ENCODE measurements at places on chromosomes 12 and 14.

- no peak for DNase-seq
Observed at GRCh38 chr12:12821975-12822374, 8.8 kb downstream of the DDX47 start.

DNA sequence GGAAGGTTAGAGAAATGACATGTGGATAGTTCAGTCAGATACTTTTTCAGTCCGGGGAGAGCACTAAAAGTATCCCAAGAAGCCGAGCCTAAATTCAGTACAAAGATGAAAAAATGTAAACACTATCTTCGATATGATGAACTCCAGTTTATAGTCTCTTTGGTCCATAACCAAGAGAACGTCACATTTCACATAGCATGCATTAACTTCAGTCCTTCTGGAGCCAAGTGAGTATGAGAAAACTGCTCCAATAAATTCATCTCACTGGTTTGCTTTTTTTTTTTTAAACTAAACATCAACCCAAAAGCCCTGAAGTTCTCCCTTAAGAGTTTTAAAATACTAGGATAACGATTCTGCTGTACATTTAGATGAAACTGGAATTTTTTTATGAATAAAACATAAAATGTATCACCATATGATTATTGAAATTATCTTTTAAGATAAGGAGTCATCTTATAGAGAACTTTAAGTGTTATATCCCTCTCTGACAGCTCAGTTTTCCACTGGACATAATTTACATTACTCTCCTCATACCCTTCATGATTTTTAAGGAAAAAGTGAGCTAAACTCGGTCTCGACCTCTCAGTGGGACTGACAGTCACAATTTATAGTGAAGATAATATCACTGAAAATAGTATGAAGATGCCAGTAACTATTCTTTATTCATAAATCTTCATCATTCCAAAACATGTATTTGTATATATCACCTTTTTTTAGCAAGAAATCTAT, 841.5 kb upstream of the FLRT2 start:
- no peak for DNase-seq

- peak; percentile 67 for DNase-seq
Observed at GRCh38 chr12:116434155-116435011, 124.8 kb upstream of the MAP1LC3B2 start.

- DNase-seq = no peak
Observed at GRCh38 chr12:129559776-129560175, 344.0 kb downstream of the TMEM132D start.

GRCh38 chr14:31527546-31527945, 33.7 kb upstream of the NUBPL start:
- no peak for DNase-seq

DNA sequence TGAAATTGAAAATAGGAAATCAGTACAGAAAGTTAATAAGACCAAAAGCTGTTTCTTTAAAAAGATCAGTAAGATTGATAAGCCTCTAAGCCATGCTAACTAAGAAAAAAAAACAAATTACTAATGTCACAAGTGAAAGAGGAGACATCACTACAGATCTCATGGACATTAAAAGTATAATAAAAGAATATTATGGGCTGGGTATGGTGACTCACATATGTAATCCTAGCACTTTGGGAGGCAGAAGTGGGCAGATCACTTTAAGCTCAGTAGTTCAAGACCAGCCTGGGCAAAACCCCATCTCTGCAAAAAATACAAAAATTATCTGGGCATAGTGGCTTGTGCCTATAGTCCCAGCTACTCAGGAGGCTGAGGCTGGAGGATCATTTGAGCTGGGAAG, 30.5 kb downstream of the B4GALNT3 start:
- no peak for DNase-seq

DNA sequence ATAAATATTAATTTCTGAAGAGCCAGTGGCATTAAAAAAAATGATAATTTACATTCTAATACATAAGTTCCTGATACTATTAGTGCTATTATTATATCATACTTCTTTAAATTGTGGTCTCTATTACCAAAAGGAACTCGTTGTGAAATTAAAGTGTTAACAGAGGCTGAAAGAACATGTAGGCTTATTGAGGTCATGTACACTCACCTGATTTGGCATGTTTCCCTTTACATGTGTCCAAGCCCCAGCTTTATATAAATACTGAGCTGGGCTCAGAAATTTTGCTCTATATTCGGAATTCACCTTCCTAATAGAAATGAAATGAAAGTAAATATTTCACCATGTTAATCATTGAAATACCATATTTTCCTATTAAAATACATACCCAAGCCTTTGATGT, 11.0 kb downstream of the MDM1 start:
- no peak for DNase-seq

DNA sequence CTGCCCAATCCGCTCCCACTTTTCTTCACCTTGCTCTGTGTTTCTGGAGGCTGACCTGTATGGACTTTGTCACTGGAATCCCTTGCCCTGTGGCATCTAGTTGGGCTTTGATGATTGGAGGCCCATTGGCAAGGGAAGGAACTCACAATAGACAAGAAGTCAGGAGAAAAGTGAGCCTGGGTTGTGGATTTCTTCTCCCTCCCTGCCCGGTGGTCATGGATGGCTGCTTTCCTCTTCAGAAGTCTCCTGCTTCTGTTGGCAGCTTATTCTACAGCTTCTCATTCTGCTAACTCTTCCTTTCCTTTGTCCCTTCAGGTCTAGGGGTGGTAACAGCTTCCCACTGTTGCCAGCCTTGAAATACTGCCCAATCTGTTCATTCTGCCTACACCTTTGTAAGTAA, 13.9 kb upstream of the CCDC60 start:
- DNase-seq = no peak

DNA sequence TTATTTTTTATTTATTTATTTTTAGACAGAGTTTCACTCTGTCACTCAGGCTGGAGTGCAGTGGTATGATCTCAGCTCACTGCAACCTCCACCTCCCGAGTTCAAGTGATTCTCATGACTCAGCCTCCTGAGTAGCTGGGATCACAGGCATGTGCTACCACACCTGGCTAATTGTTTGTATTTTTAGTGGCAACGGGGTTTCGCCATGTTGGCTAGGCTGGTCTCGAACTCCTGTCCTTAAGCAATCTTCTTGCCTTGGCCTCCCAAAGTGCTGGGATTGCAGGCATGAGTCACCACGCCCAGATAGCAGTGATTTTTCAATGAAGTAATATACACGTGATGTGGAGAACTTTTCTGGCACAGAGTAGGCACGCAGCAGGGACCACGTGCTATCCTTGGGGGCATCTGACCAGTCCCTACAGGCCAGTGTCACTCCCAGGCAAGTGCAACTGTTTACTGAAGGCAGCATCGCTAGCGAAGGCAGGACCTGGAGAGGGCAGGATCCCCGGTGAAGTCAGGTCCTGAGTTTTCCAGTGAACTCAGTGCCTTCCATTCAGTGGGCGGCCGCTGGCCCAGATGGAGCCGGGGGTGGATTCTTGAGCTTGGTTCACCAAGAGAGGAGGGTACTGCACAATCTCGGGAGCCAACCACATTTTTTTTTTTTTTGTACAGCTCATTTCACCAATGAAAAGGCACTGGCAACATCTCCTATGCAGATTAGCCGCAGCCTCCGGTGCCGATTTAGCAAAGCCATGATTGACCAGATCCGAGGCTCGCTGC, 11.1 kb upstream of the CLMN start:
- no peak for DNase-seq

DNA sequence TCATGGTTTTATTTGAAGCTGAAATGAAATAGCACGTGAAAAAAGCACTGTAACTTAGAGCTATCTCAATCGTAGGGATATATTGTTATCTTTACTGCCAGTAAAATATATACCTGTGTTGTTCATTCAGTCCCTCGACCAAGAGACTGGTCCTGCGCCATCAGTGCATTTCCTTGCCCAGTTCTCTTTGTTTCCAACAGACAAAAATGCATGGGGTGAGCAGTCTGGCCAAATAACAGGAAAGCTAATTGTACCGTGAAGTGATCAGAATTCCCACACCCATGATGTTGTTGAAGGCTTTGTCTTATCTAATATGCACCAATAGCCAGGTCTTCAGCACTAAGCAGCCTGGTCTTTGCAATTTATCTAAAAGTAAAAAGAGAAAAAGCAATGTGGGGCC, 477.1 kb upstream of the GARIN6 start:
- no peak for DNase-seq

- no peak for DNase-seq
Observed at GRCh38 chr14:70652871-70653270, 11.2 kb downstream of the TTC9 start.

DNA sequence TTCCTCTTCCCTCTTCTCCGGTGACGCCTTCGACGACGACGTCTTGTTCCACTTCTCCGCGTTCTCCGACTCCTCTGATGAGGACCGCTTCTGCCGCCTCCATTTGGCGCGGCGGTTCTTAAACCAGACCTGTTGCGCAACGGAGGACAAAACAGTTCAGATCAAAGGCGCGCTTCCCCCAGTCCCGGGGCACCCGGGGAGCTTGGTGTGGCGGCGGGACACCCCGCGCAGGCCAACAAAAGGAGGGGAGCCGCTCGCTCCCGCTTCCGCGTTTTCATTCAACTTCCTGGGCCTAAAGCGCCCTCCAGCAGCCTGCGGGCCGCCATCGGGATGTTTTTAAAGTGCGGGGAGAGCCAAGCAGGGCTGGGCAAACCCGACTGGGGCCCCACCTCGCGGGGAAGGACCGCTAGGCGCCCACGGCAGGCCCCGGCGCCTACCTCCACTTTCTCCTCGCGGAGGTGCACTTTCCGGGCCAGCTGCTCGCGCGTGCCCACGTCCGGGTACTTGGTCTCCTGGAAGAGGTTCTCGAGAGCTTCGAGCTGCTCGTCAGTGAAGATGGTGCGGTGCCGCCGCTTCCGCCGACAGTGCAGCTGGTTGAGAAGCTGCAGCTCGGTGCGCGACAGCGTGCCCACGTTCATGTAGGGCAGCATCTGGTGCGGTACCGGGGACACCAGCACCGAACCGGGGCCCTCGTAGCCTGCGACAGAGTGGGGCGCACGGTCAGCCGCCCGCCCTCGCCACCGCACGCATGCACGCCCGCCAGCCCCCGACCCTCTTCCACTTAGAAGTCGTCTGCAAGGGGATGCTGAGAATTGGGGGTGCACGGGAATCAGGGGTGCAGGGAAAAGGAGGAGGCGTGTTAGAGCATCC, 1.2 kb downstream of the GSC start:
- no peak for DNase-seq

DNA sequence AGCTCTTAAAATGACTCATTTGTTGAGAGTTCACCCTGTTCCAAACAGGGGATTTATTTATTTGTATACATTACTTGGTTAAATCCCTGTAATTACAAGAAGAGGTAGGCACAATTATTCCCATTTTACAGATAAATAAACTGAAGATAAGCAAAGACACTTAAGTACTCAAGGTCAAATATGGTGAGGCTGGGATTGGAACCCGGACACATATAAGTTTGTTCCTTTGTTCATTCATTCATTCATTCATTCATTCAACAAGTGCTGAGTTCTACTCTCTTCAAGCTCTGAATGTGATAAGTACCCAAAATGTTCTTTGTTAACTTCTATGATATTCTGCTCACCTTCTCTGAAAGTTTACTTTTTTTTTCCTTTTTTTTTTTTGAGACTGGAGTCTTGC, 2.4 kb upstream of the TRIM9 start:
- DNase-seq = no peak

DNA sequence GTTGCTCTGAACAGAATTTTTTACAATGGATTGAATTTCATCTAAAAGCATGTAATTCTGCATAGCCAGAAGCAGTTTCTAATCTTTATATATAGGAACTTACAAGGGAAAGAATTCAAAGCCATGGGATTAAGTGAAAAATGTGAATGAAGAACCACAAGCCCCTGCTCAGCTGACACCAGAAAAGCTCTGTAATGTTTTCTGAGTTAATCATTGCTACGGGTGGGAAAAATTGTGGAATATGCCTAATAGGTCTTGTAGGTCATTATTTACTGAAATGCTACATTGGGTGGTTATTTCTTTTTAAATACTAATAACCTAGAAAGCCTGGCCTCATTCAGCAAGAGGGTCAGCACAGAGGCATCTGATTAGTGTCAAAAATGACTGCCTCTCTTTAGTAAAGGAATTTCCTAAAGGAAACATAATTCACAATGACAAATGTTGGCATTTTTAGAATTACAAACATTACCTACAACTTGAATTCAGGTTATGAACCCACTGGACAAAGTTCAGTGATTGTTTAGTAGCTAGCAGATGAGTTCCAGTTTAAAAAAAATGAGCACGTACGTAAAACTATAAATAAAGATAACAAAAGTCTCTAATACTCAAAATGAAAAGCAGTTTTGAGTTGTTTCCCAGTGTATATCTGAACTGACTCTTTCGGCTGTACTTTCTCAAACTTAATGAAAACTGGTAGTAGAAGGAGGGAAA, 75.3 kb downstream of the BMP4 start:
- peak; percentile 40 for DNase-seq

DNA sequence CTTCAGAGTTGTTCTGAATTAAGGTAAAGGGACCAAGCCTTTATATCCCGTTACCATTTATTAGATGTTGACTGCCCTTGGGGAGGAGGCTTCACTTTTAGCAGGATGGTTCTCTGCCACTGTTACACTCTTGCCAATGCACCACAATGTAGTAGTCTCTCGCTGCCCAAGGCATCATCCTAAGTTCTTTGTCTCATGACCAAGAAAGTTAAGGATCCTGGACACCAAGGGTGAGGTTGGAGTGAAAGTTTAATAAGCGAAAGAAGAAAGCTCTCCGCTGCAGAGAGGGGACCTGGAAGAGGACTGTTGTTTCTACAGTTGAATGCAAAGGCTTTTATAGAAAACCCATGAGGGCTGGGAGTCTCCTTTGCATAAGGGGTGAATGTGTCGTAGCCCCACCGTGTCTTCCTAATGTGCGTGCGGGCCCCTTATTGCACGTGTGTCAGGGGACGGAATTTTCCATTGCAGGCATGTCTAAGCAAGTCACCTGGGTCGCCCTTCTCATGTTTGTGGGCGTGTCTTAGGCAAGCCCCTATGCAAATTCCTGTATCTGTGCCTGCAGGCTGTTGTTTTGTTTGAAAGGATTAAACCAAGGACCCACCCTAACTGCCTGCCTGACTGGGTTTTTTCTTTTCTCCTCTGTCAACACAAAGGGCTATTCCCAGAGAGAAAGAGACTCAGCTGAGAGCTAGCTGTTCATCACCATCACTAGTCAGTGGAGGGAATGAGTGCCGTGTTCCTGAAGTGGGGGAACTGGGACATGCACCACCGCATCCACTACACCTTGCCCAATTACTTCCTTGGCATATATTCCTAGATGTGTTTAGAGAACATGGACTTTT, 17.6 kb upstream of the RNASE1 start:
- no peak for DNase-seq

DNA sequence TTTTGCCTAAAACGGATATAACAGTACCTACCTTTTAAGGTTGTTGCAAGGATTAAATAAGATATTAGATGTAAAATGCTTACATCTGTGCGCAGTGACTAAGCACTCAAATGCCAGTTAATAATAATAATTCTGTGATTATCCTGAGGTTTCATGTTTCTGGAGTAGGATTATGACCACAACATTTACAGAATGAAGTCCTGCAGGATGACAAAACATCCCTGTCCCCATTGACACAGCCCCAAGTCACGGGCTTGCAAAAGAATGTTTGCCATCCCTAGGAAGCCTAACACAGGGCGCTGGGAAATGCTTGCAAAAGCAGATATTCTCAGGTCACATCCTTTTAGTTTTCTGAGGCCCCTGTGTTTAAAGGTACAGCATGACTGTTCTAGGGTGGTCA, 20.1 kb downstream of the SUSD6 start:
- no peak for DNase-seq

- no peak for DNase-seq
Observed at GRCh38 chr14:78316786-78317185, 146.6 kb downstream of the NRXN3 start.

Measured in AG04449 (cell line).